HCT116 (cell line): ENCODE measurements at places on chromosomes 16 and 17.

DNA sequence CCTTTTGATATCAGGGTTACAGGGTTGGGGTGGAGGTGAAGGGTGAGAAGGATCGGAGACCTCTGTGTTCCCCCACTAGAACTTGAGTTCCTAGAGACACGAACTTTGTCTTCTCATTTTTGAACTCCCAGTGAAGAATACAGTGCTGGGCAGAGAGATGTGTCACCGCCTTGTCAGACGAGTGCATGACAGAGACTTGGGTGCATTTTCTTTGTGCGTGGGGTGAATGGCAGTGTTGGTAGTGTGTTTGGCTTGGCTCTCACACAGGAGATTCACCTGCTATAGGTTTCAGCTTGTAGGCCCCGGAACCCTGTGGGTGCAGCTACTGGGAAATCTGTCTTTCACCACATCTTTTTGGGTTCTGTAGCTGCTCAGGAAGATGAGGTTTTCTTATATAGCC, 40.0 kb upstream of the CCR7 start:
- no peak for DNase-seq

DNA sequence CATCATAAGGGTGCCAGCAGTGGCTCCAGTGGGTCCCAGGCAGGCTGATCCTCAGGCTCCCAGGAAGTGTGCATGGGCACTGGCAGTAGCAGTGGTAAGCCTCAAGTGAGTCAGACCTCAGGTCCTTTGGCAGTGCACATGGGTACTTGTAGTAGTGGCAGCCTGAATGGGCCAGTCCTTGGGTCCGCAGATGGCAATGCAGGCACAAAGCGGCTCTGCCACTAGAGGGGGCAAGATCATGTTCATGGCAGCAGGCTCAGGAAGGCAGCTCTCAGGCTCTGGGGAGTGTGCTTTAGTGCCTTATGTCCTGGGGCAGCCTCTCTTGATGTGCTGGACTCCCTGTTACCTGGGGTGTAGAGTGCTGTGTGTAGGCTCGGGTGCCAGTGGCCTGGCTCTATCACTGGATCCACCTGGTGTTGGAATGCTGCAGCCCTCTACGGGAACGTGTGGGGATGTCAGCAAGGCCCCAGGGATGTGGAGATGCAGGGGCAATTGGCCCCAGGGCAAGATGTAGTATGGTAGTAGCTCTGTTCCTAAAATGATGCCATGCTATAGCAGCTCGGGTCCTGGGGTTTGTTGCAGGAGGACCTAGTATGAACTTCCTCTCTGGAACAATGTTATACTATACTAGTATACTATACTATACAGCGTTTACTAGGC, 11.0 kb downstream of the ACSM3 start:
- peak; percentile 68 for DNase-seq

- DNase-seq: no peak
These were observed 20.9 kb downstream of the ALOX15 start for GRCh38 chr17:4620531-4621101.

- no peak for DNase-seq
These were observed 9.0 kb downstream of the HAS3 start for GRCh38 chr16:69114346-69114975.

DNA sequence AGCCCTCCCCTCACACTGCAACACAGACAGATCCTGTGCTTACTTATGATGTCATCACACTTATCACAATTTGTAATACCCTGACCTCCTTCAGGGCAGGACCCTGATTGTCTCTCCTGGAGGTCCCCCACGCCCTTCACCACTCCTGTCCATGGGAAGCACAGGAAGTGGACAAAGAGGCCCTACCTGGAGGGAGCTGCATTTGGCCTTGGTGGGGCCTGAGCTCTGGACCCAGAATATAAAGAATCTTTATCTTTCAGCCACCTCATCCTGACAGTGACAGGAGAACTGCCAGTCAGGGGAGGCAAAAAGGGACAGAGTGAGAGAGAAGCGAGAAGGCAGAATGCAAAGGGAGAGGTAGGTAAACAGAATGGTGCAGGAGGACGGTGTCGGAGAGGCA, 303.4 kb upstream of the N4BP1 start:
- no peak for DNase-seq

DNA sequence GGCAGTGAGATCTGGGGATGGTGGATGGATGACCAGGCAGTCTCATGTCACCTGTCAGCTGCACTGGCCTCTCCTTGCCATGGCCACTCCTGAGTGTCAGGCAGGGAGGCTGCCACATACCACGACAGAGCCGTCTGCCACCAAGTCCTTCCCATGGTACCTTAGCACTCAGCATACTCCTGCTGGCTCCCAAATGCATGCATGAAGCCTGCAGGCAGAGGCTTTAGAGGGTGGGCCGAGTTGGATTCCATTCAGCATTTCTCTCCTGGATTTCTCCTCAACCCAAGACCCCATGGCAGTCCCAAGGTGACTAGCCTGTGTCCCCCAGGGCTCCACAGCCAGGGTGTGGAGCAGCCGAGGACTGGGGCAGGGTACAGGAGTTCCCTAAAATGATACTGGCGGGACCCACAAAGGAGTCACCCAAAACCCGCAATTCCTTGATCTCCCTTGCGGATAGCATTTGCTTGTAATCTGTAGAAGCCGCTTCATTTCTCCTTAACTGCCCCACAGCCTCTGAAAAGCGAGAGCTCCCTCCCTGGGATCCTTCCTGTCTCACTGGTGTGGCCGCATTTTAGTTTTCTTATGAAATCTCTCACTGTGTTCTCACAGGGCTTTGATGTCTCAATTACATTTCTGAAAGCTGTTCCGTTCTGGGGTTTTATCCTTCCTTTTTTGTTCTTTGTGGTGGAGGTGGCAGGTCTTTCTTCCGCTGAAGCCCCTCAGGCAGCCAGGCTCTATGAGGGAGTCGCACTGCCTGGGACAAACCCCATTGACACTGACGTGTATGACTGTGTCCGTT, 141.4 kb downstream of the SOCS1 start:
- no peak for DNase-seq

GRCh38 chr16:1979271-1980029, 1.8 kb downstream of the NOXO1 start:
- no peak for DNase-seq

- no peak for DNase-seq
These were observed 57.3 kb downstream of the B9D1 start for GRCh38 chr17:19305256-19305655.

GRCh38 chr16:82562183-82562683, 64.5 kb upstream of the CDH13 start:
- DNase-seq: no peak

GRCh38 chr17:78673395-78673794, 96.2 kb upstream of the DNAH17 start:
- DNase-seq: no peak
